ENCODE measurements at places on chromosomes 6 and 20. TPM values are rescaled to one million over a fixed set of nuclear protein-coding genes. Genes with fewer than 3 reads are reported as not detected.

DNA sequence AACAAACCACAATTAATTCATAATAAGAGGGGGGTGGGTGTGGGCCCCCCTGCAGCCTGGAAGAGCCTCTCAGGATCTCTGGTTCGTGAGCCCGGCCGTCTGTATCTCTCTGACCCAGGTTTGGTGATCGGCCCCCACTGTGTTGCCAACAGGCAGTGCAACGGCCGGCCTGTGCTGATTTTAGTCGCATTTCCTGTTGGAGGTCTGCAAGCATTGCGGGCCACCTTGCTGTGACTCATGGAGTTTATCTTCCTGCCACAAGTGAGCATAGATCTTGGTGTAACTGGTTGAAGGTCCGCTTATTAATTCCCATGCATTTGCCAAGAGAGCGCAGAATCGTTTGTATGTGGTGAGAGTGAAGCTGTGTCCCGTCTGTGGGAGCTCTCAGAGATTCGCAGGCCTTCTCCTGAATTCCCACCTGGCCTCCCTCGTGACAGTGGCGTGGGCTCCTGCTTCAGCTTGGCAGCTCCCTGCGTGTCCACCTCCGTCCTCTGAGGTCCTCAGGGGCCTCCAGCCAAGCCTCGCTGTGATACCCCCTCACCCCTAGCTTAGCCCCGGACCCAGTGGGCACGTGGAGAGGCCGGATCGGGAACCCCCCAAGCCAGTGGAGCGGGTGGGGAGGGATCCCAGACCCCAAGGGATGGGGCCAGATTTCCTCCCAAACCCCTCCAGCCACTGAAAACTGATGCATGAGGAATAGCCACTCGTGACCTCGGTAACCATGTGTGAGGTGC lies 269.8 kb downstream of the CDH4 start:
- DNase-seq: peak; percentile 10

- DNase-seq: peak; percentile 66
These were observed 1.3 kb downstream of the BLCAP start for GRCh38 chr20:37526238-37526838.

The RALGAPA2 gene
- polyA plus RNA-seq: 14.5 TPM

The DNMT3B gene
- 14.8 TPM for polyA plus RNA-seq

DNA sequence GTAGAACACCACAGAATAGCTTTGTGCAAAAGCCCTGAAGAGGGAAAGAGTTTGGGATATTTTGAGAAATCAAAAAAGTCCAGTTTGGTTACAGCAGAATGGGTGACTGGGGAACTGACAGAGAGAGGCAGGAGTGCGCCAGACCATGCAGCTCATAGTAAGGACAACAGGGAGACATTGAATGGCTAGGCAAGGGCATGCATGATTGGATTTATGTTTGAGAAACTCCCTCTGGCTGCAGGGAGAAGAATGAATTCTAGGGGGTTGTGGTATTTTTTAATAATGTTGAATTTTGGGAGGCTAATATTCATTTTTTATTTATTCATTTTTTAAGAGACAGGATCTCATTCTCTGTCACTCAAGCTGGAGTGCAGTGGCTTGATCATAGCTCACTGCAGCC lies 49.9 kb downstream of the TGM2 start:
- no peak for DNase-seq

The PLEKHG1 gene
- 2.7 TPM for polyA plus RNA-seq

DNA sequence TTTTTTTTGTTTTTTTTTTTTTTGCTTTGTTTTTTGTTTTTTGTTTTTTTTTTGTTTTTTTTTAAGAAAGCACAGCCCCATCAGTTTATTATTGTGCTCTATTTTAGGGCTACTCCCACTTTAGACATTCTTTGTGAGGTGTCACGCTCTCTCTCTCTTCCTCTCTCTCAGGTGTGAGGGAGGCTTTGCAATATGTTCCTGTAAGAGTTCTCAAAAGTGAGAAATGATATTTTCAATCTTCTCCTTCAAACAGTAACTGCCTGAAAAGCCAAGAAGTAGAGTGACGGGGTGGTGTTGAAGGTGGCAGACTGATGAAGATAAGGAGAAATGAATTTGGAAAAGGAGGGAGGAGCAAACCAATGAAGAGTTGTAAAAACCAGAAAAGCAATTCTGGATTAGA lies 28.3 kb upstream of the HDAC2 start:
- no peak for DNase-seq

DNA sequence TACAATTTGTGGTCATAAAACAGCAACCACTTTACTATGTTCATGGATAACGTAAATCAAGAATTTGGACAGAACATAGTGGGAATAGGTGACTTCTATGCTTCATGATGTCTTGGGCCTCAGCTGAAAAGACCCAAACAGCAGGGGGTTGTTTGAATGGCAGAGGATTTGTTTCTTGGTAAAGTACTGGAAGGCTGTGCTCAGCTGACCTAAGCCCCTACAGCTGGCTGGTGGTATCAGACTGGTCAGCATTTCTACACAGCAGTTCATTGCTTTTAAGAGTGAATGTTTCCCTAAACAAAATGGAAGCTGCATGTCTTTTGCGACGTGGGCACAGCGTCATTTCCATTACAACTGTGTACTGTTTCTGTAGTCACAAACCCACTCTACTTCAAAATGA lies 148.5 kb upstream of the DEFB112 start:
- DNase-seq: no peak

The BHLHE23 gene
- polyA plus RNA-seq: not detected

DNA sequence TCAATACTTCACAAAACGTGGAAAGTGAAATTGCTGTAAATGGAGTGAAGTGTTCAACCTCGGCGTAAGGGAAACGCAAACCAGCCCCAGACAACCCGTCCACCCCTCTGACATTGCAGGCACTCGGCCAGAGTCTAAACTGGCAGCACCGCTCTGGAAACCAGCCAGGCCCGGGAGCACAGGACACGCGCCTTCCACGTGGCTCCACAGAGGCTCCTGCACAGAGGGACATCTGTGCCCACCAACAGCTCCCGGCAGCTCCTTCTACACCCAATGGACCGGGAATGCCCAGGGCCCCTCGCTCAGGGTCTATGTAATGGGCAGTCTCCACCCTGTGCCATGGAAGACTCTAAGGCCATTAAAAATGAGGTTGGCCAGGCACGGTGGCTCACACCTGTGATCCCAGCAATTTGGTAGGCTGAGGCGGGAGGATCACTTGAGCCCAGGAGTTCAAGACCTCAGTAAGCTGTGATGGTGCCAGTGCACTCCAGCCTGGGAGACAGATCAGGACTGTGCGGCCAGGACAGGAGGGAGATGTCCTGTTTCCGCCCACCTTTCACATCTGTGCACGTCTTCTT lies 3.4 kb upstream of the HELZ2 start:
- DNase-seq: no peak

DNA sequence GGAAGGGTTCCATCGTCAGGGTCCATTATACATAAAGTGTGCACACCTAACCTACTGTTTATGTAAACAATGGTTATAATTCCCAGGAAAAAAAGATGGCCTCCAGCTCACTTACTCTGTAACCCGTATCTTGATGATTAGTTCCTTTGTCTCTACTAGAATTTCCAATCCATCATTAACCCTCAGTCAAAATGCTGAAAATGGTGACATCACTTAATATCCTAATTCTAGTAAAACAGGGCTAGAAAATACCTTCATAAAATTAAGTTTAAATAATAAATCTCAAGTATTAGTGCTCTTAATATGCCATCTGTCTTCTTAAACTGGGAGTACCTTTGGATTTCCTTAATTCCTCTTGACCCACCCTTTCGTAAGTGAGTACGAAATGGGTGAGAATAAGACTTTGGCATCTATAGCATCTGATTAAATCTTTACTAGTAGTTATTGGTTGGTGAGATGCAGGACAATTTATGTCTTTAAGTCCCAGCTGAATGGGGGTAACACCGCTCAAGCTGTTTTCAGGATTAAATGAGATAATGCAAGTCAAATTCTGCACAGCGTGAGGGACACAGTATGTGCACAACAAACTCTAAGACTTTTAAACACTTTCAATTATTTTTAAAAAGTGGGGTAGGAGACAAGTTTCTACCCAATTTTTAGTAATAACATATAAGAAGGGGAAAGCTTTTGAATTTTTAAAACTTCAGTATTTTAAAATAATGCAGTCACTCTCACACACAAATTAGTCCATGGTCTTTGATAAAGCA lies 1.6 kb downstream of the HMGN3 start:
- no peak for DNase-seq

DNA sequence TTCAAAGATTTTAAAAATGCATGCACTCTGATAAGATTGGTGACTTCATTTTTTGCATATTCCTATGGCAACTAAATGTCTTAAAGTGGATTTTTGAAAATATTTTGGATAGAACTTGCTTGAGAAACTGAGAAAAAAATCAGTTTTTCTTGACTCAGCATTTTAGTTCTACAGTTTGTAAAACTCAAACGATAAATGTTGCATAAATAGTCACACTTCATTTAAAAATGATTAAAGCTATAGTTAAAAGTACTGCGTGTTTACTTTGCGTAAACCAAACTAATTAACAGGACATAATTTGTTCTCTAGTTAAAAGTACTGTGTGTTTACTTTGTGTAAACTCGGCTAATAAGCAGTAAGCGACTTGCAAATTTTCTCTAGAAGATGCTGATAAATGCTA lies 28.3 kb upstream of the MEI4 start:
- no peak for DNase-seq

The SYNE1 gene
- 14.6 TPM for polyA plus RNA-seq

The PRSS16 gene
- polyA plus RNA-seq: 2.7 TPM

- DNase-seq: no peak
These were observed 1.0 kb upstream of the SPATA2 start for GRCh38 chr20:49916146-49917002.

DNA sequence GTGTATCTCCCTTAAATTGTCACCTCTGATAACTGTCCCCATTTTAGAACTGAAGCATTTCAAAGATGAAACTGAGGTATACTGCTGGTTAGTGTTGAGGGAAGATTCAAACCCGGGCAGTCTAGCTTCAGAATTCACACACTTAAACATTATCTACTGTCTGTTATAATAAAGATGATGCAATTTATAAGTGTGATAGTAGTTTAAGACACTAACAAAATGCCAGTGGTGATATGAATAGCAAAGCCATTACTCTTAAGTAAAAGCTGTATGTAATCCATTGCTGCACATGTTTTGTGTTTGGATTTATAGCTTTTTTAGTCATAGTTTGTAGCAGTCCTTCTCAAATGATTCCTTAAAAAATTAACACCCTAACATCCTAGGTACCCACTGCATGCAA lies 19.8 kb downstream of the USP45 start:
- no peak for DNase-seq

GRCh38 chr6:6801005-6801335 lies 212.4 kb downstream of the LY86 start:
- DNase-seq: no peak

GRCh38 chr6:39572661-39573340 lies 152.4 kb downstream of the KIF6 start:
- DNase-seq: no peak

- no peak for DNase-seq
These were observed 17.4 kb downstream of the SPINT3 start for GRCh38 chr20:45497971-45498494.

DNA sequence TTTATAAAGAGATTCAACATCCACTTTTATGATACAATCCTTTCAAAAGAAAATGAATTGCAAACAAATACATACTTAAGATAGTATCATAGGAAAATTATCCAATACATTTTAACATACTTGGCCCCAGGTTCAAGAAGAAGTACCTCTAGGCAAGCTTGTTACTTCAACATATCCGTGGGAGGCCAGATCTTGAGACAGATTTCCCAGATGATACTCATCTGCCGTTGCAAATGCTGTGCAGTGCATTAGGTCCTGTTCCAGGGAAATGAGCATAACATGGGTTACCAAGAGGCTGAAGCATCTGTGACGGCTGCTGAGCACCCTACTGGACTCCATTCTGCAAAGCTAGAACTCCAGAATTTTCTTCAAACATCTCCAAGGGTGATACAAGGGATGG lies 15.6 kb downstream of the RMND1 start:
- no peak for DNase-seq

The TFAP2D gene
- polyA plus RNA-seq: not detected

The PCMTD2 gene
- 51.0 TPM for polyA plus RNA-seq

GRCh38 chr6:32114796-32115195 lies 5.7 kb upstream of the TNXB start:
- no peak for DNase-seq

GRCh38 chr6:56891754-56892153 lies 63.2 kb upstream of the BEND6 start:
- no peak for DNase-seq

DNA sequence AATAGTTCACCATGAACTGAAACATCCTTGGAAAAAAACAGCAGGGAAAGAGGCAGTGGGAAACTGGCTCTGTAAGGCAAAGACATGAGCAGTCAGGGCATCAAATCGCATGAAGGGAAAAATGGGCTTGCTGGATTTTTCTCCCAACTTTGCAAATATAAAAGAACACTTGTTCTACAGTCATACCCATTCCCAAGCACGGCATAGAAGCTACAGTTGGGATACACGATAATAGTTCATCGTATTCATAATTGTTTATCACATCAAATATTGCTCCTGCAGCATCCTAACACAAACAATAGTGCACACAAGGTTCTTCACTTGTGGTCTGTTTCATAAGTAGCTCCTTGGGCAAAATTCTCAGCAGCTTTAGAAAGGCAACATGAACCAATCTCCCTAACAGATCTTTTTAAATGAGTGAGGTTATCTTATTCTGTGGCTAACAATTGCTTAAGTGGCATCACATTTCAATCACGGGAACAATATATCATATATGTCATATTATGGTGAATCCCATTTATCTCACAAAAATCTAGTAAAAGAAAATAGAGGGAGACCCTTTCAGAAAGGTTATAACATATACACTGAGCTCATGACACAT lies 243.9 kb downstream of the PKHD1 start:
- no peak for DNase-seq

DNA sequence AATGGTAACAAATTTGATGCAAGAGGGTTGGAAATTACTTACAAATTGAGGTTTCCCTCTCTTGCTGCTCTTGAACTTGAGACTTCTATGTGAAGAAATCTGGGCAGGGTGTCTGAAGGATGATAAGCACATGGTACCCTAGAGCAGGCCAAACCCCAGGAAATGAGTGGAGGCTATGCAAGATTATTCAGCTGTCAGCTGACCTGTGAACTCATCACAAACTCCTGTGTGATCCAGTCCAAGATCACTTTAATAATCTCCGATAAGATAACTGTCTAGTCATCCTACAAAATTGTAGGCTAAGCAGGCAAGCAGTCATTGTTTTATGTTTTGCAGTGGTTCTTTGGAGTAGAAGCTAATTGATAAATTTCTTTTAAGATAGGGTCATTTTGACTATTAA lies 213.1 kb downstream of the BTBD3 start:
- DNase-seq: no peak

The PPP1R14C gene
- polyA plus RNA-seq: 190 TPM

The TNFRSF6B gene
- 4.9 TPM for polyA plus RNA-seq

DNA sequence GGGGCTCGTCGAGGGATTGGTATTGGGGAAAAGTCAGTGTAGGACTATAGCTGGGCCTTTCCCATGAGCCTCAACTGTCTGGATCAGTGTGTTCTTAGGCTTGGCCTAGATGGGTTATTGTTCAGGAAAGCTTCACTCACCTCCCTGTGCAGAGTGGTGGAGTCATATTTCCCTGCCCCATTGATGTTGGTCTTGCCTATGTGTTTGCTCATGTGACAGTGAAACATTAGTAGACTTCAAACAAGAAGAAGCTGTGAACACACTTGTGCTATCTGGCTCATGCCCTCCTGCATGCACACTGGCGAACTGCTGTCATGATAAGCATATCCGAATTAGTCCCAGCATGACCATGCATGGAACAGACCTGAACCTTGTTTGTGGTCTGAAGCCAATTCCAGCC lies 171.1 kb downstream of the DHX35 start:
- DNase-seq: no peak

The TSPO2 gene
- polyA plus RNA-seq: not detected

GRCh38 chr20:57095426-57095825 lies 171.0 kb downstream of the BMP7 start:
- no peak for DNase-seq

GRCh38 chr20:34744847-34745246 lies 40.7 kb downstream of the TP53INP2 start:
- DNase-seq: no peak

The KCNK15 gene
- not detected for polyA plus RNA-seq
